ENCODE measurements at places on chromosomes 3 and 15. TPM values are rescaled to one million over a fixed set of nuclear protein-coding genes. Genes with fewer than 3 reads are reported as not detected.

The NANOGP8 gene
- total RNA-seq = 0.45 TPM

The C3orf22 gene
- not detected for total RNA-seq

The PPP1R14D gene
- total RNA-seq = not detected

GRCh38 chr3:5787861-5788488 is 600.5 kb downstream of the EDEM1 start:
- no peak for DNase-seq

DNA sequence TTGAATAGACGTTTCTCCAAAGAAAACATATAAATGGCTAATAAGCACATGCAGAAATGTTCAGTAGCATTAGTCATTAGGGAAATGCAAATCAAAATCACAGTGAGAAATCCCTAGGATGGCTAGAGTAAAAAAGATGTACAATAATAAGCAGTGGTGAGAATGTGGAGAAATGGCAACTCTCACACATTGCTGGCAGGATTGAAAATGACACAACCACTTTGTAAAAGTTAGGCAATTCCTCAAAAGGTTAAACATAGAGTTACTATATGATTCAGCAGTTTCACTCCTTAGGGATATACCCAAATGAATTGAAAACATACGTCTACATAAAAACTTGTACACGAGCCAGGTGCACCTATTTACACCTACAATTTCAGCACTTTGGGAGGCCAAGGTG is 108.7 kb downstream of the ITPR1 start:
- no peak for DNase-seq

- DNase-seq = no peak
Measured at GRCh38 chr3:105785803-105786202, 83.0 kb downstream of the CBLB start.

GRCh38 chr3:108489776-108490175 is 20.6 kb downstream of the MYH15 start:
- no peak for DNase-seq

DNA sequence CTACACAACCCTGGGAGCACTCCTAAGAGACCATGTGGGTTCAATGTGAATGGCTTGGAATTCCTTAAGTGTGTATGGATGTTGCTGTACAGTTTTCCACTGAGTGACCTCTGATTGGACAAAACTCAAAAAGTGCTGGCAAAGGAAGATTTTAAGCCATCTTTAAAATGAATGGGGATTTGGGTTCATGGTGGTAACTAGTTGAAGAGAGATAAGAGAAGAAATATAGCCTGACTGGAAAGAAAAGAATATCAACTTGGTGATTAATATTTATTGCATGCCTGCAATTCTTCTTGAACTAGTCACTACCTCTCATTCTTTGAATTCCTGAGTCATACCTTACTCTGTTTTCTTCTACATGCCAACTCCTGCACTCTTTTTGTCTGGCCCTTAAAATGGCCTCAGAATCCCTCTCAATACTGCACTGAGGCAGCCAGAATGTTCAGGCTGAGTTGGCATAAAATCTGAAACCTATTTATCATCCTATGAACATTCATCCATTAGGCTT is 124.7 kb downstream of the RPL22L1 start:
- no peak for DNase-seq

GRCh38 chr15:48653216-48653615 is 7.7 kb upstream of the FBN1 start:
- no peak for DNase-seq

DNA sequence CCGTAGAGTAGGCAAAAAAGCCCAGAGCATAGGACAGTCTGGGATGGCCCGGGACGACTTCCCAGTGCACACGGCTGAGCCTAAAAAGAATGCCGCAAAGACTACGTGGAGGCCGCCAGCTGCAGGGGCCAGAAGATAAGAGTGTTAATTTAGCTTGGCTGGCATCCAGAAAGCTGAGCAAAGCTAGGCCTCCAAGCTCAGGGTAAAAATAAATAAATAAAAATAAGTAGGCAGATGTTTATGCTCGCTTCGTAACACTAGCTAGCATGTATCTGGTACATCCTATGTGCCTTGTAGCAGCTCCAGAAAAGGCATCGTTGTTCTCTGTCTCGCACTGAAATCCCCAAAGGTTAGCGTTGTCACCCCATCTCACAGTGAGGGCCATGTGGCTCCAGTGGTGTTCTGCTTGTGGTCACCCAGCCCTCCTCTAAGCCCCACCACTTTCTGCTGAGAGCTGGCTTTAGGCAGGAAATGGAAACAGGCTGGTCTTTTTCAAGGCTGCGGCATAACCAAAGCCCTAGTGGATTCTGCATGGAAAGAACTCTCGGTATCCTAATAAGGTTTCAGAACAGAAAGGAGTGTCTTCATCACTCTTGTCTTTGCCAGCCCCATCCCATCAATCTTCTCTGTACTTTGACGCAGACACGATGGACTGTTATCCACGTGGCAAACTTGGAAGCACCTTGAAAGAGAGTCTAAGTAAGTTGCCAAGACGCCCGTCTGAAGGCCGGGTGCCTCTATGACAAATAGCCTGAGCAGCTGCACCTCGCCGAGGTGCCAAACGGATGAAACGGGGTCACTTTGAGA is 58.1 kb upstream of the MEF2A start:
- no peak for DNase-seq

DNA sequence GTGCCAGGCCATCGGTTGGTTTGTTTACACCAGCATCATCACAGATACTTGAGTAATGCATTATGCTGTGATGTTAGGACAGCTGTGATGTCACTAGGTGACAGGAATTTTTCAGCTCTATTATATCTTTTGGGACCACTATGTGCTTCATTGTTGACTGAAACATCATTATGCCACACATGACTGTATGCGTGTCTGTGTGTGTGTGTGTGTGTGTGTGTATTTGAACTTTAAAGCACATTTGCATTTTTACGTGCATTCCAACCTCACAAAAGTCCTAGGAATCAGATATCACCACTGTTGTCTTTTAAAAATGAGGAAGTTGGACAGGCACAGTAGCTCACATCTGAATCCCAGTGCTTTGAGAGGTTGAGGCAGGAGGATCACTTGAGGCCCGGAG is 223.0 kb downstream of the TBL1XR1 start:
- DNase-seq = no peak

DNA sequence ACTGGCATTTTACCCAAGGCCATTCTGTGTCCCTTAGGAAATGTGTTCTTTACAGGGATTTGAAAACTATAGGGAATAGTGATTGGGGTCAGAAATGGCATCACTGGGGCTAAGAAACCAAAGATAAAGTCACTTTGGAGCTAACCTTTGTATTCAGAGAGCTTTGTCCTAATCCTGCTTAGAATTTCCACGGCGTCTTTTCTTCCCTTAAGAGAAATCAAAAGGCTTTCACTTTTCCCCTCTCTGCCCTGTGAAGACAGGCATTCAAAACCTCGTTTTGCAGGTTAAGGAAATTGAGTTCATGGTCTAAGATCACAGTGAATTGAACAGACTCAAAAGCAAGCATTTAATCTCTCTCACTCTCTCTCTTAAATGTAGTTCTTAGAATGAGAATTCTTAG is 182.5 kb downstream of the VGLL4 start:
- DNase-seq = no peak

DNA sequence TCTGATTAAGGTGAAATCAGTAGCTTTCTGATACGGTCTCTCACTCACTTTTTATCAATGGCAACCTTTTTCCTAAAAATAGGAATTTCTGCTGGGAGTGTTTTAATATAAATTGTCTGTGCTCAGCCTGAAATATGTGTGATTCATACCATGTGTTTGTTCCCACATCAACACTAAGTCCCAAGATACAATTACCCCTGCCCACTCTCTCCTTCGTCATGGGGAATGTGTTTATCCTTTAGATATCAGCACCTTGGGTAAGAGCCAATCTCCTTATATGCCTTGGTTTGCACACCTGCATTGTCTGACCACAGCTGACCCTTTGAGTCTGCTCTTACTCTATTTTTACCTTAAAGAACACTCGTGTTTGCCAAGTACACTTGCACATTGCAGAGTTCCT is 356.4 kb downstream of the LPP start:
- DNase-seq = no peak

DNA sequence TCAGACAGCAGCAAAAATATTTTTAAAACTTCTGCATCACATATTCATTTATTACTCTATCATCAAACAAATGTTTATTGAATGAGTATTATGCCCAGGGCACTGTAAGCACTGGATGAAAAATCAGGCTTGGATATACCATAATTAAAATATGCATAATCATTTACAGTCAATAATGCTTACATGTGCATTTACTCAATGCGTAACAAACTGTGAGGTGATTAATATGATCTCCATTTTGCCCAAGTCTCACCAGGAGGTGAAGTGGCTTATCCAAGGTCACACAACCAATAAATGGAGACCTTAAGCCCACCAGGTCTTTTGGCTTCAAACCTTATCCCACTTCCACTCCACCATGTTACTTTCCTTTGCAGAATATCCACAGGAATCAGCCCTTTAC is 117.3 kb upstream of the SLC24A5 start:
- DNase-seq = no peak

DNA sequence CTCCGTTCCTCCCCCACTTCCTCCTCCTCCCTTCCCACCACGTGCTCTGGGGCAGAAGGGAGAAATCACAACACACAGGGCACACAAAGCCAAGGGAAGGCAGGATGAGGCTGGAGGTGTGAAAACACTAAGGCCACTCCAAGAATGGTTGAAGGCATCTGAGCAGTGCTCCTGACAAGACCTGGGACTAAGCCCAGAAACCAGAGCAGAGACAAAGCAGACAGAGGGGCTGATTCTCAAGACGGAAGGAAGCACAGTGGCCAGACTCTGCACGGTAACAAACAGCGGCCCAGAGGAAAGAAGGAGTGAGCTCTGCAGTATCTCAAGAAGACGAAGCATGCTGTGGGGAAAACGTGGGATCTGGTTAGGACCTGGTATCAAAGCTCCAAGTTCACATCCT is 78.1 kb downstream of the ADCY5 start:
- no peak for DNase-seq

DNA sequence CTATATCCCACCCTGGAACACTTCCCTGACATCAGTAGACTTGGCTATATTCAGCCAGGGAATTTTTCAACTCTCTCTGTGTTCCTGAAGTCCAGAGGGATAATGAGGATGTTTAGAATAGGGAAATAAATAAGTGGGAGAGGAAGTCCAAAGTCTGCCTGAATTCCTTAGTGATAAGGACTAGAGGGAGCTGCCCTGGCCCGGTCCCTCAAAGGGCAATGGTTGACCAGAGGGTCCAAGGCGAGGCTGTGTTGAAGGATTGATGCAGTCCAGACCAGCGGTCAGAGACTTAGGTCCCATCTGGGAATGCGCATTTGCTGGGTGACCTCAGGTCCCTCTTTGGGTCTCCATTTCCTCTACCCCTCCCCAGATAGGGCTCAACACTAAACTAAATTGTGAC is 7.9 kb downstream of the VIPR1 start:
- no peak for DNase-seq

Measured in left lobe of liver (tissue), 2 donors.